ENCODE measurements at places on chromosomes 4 and X. TPM values are rescaled to one million over a fixed set of nuclear protein-coding genes. Genes with fewer than 3 reads are reported as not detected.

DNA sequence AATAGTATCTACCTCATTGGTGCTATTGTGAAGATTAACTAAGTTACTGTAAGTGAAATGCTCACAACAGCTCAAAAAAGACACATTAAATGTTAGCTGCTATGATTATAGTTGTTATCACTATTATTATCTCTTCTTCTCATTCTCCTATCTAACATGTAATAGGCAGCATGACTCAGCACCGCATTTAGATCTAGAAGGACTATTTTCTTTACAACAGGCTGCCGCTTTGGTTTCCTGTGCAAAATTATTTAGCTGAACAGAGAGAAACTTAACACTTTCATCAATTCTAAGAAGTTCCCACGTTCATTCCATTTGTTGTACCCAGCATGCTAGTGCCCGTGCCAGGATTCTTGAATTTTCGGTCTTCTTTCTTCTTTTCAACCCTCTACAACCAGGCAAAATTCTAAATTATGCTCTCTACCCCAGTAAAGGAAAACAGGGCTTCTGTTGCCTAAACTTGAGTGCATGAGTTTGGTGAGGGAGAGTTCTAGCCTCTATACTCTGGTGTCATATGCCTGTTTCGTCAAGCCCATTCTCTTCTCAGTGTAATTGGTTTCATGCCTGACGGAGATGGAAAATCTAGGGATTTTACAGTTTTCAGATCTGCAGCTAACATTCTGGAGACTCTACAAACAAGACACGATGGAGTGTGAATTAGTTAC is 378.9 kb downstream of the PPP1R2C start:
- no peak overlapping the region for H3K4me3 ChIP-seq
- no peak for DNase-seq
- no peak overlapping the region for H3K27ac ChIP-seq
- no peaks in the 10 kb centered on the region for H3K4me1 ChIP-seq
- H3K27me3 ChIP-seq, result peaks cover 7% of the 10 kb centered on the region
- no peaks in the 10 kb centered on the region for H3K36me3 ChIP-seq

- peak; percentile 94 for DNase-seq
- peak overlapping the region; percentile 18 for H3K4me3 ChIP-seq
- H3K4me1 ChIP-seq, result no peaks in the 10 kb centered on the region
- no peak overlapping the region for H3K27ac ChIP-seq
- no peaks in the 10 kb centered on the region for H3K36me3 ChIP-seq
These were observed 185.4 kb downstream of the OR13H1 start for GRCh38 chrX:131729295-131729694.

GRCh38 chr4:37662251-37662650 is 23.9 kb downstream of the RELL1 start:
- DNase-seq, result no peak
- peak overlapping the region; percentile 72 for H3K27ac ChIP-seq
- H3K4me3 ChIP-seq, result no peak overlapping the region
- H3K4me1 ChIP-seq, result peaks cover 28% of the 10 kb centered on the region
- H3K36me3 ChIP-seq, result no peaks in the 10 kb centered on the region
- no peaks in the 10 kb centered on the region for H3K27me3 ChIP-seq

DNA sequence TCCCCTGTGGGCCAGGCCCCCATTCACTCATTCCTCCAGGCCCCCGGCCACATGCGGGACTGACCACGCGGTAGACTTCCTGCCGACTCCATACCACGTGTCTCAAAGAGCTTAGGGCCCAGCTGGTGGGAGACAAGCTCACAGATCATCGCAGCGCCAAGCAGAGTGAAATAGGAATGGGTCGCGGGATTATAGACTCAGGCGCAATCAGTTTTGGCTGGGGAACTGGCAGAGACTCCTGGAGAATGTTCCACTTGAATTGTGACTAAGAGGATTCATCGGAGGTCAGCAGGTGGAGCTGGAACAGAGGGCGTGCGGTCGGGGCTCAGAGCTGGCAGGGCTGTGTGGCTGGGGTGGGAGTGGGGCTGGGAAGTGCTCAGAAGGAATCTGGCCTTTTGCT is 15.6 kb downstream of the ATP2B3 start:
- H3K36me3 ChIP-seq, result no peaks in the 10 kb centered on the region
- no peak overlapping the region for H3K27ac ChIP-seq
- peak; percentile 35 for DNase-seq
- H3K4me1 ChIP-seq, result no peaks in the 10 kb centered on the region
- H3K4me3 ChIP-seq, result no peak overlapping the region

GRCh38 chr4:171561419-171561818 is 251.8 kb upstream of the GALNTL6 start:
- DNase-seq, result no peak
- H3K4me1 ChIP-seq, result no peaks in the 10 kb centered on the region
- H3K27me3 ChIP-seq, result no peaks in the 10 kb centered on the region
- H3K4me3 ChIP-seq, result no peak overlapping the region

DNA sequence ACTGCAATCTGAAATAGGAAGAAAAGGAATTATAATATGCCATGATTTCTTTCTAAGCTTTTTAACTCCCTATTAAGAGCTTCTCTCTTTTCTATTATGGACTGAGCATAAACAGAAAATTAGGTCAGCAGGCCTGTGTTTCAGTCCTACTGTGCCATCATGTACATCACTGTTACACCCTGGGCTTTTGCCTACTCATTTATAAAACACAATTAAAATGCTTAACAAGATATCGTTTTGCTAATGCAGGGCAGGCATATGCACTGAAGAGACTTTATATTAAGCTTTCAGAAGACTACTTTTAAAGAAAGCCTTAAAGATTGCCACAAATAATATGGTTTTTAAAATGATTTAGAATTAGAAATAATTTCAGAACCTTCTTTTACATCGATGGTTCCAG is 828 bp upstream of the BBS12 start:
- peaks cover 7% of the 10 kb centered on the region for H3K4me1 ChIP-seq
- peak overlapping the region; percentile 69 for H3K27ac ChIP-seq
- no peaks in the 10 kb centered on the region for H3K36me3 ChIP-seq
- no peak overlapping the region for H3K4me3 ChIP-seq
- no peak for DNase-seq

- no peak overlapping the region for H3K4me3 ChIP-seq
- no peaks in the 10 kb centered on the region for H3K4me1 ChIP-seq
- H3K36me3 ChIP-seq, result no peaks in the 10 kb centered on the region
- no peaks in the 10 kb centered on the region for H3K27me3 ChIP-seq
- H3K27ac ChIP-seq, result no peak overlapping the region
These were observed 94.4 kb downstream of the TLL1 start for GRCh38 chr4:165967486-165967885.

GRCh38 chrX:69073721-69074120 is 91.5 kb downstream of the PJA1 start:
- no peaks in the 10 kb centered on the region for H3K36me3 ChIP-seq
- DNase-seq, result no peak
- peaks cover 3% of the 10 kb centered on the region for H3K4me1 ChIP-seq
- H3K27ac ChIP-seq, result no peak overlapping the region

- DNase-seq, result no peak
- no peaks in the 10 kb centered on the region for H3K36me3 ChIP-seq
- H3K4me1 ChIP-seq, result no peaks in the 10 kb centered on the region
These were observed 21.0 kb upstream of the TMSB15B start for GRCh38 chrX:103941201-103941975.

DNA sequence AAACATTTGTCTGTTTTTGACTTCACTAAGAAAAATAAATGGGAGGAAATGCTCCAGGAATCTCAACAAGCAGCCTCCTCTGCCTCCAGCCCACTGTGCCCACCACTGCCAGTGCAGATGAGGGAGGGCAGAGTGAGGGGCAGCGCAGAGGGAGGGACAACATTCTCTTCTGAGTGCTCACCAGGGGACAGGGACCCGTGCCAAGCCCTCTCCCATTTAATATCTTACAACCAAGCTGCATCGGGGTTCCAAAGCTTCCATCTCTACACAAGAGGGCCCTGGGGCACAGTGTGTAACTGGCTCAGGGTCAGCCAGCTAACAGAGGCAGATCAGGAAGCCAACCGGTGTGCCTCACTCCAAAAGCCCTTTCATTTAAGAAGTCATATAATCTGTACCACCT is 120.4 kb downstream of the NSUN7 start:
- no peaks in the 10 kb centered on the region for H3K27me3 ChIP-seq
- no peak overlapping the region for H3K4me3 ChIP-seq
- H3K36me3 ChIP-seq, result peaks cover 4% of the 10 kb centered on the region
- no peak for DNase-seq
- no peak overlapping the region for H3K27ac ChIP-seq
- peaks cover 9% of the 10 kb centered on the region for H3K4me1 ChIP-seq

DNA sequence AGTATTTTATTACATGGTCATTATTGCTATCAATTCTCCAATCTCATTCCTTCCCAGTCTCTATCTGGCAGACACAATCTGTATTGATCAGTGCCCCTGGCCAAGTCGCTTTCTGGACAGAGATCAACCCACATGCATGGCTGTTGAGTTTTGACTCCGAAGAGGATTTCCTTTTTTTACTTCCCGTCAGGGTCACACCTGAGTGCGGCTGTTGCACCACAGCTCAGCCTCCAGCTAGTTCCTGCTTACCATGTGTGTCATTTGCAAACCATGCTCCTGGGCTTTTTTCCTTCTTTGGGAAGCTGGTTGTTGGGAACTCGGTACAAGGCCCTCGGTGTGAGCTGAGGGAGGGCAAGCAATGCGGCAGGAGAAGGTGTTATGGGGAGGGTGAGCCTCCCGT is 11.7 kb downstream of the MAGED2 start:
- H3K4me1 ChIP-seq, result no peaks in the 10 kb centered on the region
- no peak for DNase-seq
- no peak overlapping the region for H3K27ac ChIP-seq
- H3K4me3 ChIP-seq, result no peak overlapping the region
- H3K36me3 ChIP-seq, result peaks cover 9% of the 10 kb centered on the region

- no peaks in the 10 kb centered on the region for H3K27me3 ChIP-seq
- no peak overlapping the region for H3K27ac ChIP-seq
- no peaks in the 10 kb centered on the region for H3K4me1 ChIP-seq
- no peak for DNase-seq
These were observed 17.7 kb upstream of the ASB5 start for GRCh38 chr4:176286728-176287127.

DNA sequence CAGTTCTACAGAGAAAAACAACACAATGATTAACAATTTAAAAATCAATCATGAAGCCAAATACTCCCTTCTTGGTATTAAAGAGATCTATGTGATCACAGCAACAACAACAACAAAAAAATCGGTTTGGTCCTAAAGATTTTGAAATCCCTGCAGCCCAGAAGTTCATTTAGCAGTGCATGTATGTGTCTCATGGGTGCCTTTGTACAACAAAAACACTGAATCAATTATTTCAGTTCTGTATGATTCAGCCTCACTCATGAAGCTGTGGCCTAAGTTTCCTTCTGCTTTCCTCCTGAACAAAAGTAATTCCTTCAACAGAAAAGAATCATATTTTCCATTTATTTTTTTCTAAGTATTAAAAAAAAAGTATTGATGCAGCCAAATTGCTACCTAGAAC is 393.4 kb upstream of the NDST3 start:
- no peak overlapping the region for H3K4me3 ChIP-seq
- no peaks in the 10 kb centered on the region for H3K27me3 ChIP-seq
- no peaks in the 10 kb centered on the region for H3K36me3 ChIP-seq
- no peak overlapping the region for H3K27ac ChIP-seq
- DNase-seq, result no peak

DNA sequence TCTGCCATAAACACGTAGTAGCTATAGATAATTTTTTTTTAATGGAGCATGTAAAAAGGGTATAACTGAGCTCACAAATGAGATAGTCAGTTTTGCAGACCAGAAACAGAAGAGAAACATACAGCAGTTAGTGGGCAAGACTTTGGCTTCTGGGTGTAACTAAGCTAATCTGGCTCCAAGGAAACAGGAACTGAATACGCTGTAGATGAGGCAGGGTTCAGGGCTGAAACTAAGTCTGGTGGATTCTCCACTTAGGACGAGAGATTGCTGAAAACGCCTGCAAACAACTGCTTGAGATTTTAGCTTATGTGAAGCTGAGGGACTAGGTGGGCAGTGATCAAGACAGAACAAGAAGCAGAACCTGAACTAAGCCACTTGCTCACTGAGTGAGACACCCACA is 91.7 kb downstream of the SMIM20 start:
- no peak overlapping the region for H3K4me3 ChIP-seq
- H3K27ac ChIP-seq, result no peak overlapping the region
- H3K36me3 ChIP-seq, result no peaks in the 10 kb centered on the region
- H3K27me3 ChIP-seq, result no peaks in the 10 kb centered on the region

DNA sequence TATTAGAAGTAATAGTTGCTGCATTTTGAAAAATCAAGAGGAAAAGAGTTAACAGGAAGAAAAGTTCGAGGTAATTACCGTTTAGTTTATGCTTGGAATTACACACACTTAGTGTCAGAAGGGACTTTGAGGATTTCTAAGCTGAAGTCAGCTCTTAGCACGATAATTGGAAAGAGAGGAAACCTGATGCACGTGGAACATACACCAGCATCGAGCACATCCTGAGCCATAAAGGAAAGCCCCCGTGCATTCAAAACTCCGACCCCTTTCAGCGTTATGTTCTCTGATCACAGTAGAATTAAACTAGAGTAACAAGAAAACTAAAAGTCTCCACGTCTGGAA is 400 bp upstream of the PAQR3 start:
- no peak overlapping the region for H3K4me3 ChIP-seq
- DNase-seq, result no peak
- H3K27me3 ChIP-seq, result no peaks in the 10 kb centered on the region
- no peak overlapping the region for H3K27ac ChIP-seq

DNA sequence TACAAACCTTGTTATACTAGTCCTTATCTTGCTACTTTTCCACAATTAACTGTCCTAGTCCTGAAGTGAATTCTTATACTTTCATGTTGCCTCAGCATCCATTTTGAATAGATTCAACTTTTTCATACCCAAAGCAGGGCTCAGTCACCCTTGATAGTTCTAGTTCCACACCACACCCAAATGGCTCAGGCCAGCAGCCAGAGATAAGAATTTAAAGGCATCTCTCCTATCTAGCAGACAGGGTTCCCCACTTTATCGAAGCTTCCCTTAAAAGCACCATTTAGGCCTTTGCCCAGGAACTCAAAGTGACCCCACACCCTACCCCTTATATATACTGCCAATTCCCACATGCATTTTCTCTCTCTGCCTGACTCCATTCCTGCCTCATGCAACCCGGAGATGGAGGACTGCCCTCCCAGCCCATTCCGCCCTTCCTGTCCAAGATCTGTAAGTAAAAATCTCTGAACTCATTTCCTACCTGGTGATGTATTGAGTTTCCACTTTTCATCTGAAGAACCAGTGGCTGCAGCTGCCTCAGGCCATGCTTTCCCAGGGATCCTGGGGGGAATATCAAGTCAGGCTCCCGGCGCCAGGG is 63.7 kb upstream of the TXK start:
- no peak for DNase-seq
- H3K36me3 ChIP-seq, result no peaks in the 10 kb centered on the region
- H3K4me1 ChIP-seq, result no peaks in the 10 kb centered on the region
- no peaks in the 10 kb centered on the region for H3K27me3 ChIP-seq
- no peak overlapping the region for H3K4me3 ChIP-seq

Gene ELMOD2
- 19.8 TPM for total RNA-seq

Gene KDM6A
- 141 TPM for total RNA-seq

Gene CHRDL1
- total RNA-seq, result 43.2 TPM

Gene PRR32
- total RNA-seq, result not detected

Gene TCEAL3
- 28.0 TPM for total RNA-seq

Gene BEX1
- total RNA-seq, result 2.1 TPM

Gene NLGN4X
- 5.0 TPM for total RNA-seq

Gene SORCS2
- total RNA-seq, result 7.7 TPM

Gene GPRASP2
- total RNA-seq, result 6.0 TPM

Gene PDLIM3
- total RNA-seq, result 58.1 TPM

Measured in lung (tissue), 17 donors.